ENCODE measurements at places on chromosomes 2 and 18.

DNA sequence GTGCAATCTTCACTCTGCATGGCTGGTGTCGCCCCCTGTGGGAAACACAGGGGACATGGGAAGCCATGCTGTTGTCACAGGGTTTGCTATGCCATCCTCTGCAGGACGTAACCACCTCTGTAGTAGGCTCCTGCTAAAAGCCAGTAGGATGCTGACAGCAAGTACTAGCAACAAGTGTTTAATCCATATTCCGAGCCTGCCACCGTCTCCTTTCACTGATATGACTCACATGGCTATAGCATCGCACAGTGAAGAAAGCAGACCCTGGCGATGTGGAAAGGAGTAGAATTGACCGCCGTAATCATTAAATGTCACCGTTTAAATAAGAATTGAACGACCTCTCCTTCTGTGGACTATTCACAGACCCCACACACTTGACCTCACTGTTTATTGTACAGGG is 57.8 kb downstream of the CD8B2 start:
- DNase-seq = no peak

DNA sequence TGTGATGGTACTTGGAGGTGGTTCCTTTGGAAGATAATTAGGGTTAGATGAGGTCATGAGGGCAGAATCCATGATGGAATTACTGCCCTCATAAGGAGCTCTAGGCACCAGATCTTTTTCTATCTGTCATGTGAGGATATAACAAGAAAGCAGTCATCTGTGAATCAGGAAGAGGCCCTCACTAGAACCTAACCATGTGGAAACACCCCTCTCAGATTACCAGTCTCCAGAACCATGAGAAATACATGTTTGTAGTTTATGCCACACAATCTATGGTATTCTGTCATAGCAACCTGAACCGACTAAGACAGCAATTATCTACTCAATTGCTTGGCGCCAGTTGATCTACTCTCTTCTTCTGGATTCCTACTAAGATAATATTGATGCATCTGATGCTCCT is 2.4 kb upstream of the SERPINB10 start:
- no peak for DNase-seq

GRCh38 chr18:59737776-59738300 is 40.6 kb upstream of the CCBE1 start:
- DNase-seq = no peak

GRCh38 chr18:26491194-26491816 is 57.0 kb downstream of the KCTD1 start:
- no peak for DNase-seq

DNA sequence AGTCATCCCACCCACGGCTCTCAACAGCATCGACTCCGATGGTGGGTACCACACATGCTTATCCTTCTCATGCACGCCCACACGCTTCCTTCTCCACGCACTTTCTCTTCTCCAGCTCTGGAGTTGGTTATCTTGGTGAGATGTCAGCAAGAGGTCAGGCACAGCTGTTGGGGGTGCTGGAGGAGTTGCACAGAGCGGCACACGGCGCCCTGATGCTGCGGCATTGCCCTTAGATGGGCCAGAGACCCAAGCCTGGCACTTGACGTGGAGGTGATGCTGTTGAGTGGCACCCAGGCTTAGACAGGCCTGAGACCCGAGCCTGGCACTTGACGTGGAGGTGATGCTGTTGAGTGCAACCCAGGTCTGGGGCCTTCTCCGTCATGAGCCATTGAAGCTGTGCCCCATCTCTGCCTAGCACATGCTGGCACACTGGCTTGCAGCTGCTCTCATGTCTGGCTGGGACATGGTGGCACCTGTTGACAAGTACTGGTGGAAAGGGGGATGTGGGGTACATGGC is 83.2 kb downstream of the DGKD start:
- no peak for DNase-seq

DNA sequence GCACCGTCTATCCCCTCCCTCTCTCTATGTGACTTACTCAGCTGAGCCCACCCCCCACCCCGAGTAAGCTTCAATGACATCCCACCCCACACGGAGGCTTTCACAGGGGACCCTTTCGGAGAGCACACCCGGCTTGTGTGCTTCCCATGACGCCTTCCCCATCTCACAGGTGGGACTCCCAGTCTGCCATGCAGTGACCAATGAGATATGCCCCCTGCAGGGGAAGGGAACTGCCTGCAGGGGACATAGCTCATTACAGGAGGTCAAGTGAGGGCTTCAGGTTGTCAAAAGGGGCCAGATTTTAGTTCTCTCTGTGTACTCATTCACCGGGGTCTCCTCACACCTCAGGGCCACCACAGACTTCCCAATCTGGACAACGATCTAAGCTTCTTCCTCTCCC is 112.6 kb downstream of the GAREM1 start:
- no peak for DNase-seq

DNA sequence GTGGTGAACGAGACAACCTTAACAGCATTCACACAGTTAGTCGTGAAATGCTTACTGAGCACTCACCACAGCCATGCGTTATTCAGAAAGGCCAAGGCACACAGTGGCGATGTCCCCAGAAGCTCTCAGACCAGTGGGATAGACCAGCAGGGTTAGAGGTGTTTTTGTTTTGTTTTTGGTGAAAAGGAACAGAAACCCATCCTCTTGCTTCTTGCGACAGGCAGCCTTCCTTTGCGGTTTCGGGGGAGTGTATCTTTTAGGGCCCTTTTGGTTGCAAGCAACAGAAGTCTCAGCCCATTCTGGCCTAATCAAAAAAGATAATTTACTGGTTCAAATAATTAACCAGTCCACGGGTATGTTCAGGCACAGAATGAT is 4.7 kb downstream of the GNLY start:
- no peak for DNase-seq

DNA sequence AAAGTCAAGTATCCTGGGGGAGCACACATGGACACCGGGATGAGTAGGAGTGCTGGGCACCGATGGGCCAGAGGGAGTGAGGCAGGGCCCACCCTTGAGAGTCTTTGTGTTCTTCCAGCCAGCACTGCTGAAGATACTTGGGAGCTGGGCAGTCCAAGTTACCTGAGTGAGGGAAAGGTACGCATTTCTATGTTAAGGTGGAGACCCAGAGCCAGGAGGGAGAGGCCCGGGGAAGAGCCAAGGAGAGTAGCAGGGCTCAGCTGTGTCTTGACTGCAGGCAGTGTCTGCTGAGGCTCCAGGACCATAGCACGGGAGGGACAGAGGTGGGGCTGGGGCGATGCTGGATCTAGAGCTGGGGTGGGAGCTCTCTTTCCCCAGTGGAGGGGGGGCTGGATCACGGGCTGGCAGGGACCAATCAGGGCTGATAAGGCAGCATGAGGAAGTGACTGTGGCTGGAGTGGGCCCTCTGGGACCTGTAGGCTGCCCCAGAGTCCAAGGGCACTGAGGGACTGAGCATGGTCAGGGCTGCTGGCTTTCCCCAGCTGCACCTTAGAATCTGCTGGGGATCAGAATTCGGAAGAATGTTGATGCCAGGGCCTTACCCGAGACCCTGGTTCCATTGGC is 289.2 kb downstream of the PHLPP1 start:
- no peak for DNase-seq

DNA sequence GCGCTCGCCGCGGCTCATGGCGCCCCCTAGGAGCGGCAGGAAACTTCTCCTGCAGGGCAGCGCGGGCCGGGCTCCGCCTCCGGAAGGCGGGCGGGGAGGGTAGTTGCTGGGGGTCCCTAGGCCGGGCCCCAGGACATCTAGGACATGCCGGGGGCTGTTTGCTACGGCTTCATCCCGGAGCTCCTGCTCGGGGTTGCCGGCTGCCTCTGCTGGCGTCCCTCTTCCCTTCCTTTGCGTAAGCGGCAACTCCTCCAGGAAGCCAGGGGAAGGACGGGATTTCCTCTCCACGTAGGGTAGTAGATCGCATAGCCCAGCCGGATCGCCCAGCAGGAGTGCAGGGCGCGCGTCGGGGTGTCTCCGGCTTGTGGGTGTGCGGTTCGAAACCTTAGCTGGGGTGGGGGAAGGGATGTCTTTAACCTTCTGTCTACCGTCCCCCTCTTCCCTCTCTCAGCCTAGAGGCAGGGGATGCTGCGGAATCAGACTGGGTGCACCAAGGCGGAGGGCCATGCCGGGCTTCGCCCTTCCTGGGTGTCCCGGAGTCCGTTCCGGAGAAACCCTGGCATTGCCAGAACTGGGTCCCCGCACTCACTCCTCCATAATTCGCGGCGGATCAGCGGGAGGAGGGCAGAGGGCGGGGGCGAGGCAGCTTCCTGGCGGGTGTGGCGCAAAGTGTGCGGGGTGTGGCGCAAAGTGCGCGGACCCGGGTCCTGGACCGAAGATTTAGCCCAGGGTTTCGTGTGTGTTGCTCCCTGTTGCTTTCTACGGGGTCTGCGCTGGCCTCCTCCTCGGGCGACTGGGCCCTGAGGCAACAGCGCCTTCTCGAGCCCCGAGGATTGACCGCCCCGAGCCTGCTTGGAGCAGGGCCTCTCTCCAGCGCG is 12.2 kb upstream of the SKOR2 start:
- no peak for DNase-seq

- DNase-seq = no peak
Measured at GRCh38 chr18:55370936-55371335, 217.1 kb downstream of the TCF4 start.

DNA sequence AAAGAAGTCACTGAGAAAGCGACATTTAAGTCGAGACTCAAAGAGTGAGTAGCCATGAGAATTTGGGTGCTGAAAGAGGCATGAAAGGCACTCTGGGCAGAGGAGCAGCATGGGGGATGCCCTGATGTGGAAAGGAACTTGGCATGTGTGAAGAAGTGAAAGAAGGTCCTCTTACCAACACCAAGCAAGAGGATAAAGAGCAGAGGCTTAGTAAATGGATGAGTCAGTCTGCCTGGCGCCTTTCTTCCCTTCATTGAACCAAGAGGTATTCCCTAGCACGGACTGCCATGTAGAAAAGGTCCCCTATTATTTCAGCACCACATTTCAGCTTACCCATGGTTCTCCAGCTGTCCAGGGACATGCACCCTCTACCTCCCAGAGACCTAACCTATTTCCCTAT is 221.1 kb upstream of the NRP2 start:
- DNase-seq = no peak

GRCh38 chr2:46122318-46122976 is 174.8 kb upstream of the EPAS1 start:
- DNase-seq = no peak

- DNase-seq = no peak
Measured at GRCh38 chr18:36187826-36188721, 777 bp downstream of the MOCOS start.

GRCh38 chr2:240689975-240690374 is 1.7 kb upstream of the AQP12A start:
- DNase-seq = no peak

DNA sequence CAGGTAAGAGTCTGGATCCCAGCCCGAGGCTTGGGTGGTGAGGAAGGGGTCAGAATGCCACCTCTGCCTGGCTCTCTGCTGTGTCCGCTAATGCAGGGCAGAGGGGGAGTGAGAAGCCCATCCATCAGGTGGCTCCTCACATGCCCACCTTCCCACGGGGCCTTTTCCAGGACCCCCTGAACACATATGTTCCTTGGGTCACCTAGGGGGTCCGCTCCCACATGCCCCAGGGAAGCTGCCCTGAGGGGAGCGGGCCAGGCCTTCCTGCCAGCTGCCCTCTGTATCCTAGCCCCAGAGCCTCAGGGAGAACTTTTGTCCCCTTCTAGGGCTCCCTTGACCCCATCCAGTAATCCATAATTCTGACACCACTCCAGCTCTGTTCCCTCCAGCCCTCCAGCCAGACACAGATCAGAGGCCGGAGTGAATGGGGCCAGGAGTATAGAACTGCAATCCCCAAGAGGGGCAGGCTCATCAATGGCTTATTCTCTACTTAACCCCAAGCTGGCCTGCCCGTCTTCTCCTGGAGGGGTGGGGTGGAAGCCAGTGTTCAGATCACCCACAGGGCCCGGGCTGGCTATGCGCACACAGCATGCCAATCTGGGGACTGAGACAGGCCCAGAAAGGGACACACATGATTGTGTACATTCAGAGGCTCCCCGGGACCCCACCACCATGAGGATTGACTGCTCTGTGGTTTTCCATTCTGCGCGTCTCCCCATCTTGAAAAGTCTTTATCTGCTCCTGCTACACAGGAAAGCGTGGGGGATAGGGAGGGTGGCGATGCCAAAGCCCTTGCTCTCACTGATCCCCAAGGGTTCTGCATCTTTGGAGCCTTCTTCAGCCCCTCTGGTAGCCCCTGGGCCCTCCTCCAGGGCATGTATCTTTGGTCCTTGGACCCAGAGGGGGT is 1.1 kb downstream of the EMILIN1 start:
- no peak for DNase-seq

DNA sequence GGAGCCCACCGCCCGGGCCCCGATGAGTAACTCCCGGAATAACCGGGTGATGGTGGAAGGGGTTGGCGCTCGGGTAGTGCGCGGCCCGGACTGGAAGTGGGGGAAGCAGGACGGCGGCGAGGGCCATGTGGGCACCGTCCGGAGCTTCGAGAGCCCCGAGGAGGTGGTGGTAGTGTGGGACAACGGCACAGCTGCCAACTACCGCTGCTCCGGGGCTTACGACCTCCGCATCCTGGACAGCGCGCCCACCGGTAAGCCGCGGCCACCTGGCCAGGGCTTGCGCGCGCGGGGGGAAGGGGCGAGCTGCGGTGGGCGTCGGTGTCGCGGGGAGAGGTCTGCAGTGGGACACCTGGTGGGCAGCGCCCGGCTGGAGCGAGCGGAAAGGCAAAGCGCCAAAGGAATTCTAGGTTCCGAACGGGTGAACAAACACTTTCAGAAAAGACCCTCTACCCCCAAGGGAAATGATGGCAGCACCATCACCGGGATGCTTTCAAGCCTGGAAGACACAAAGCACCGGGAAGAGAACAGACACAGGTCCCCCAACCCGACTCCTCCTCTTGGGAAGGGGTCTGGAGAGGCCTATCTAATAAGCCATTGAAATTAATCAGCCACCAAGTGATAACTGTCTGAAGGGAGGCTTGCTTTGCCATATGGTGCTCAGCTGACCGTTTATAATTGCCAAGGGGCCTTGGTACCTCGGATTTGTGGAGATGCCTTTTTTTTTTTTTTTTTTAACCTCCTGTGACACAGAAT is 1.1 kb downstream of the MIB1 start:
- DNase-seq = peak; percentile 40

GRCh38 chr2:158270536-158270935 is 168.9 kb downstream of the UPP2 start:
- DNase-seq = no peak

- no peak for DNase-seq
Measured at GRCh38 chr2:177872286-177872685, 200.3 kb downstream of the PDE11A start.

GRCh38 chr2:191715471-191715870 is 37.5 kb downstream of the NABP1 start:
- no peak for DNase-seq

DNA sequence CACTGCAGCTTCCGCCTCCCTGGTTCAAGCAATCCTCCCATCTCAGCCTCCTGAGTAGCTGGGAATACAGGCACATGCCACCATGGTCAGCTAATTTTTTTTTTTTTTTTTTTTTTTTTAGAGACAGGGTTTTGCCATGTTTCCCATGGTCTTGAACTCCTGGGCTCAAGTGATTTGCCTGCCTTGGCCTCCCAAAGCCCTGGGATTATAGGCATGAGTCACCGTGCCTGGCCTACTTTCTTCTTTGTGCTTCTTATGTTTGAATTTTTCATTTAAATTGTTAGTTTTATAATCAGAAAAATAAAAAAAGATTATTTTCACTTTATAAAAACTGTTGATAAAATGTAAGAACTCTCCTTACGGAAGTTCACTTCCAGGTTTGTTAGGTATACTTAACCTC is 101.5 kb upstream of the LPIN2 start:
- DNase-seq = no peak

- peak; percentile 14 for DNase-seq
Measured at GRCh38 chr18:31977270-31977872, 34.4 kb upstream of the TRAPPC8 start.

GRCh38 chr2:21939967-21940366 is 816.2 kb downstream of the TDRD15 start:
- DNase-seq = no peak
